Ascending aorta (tissue), 2 donors: ENCODE measurements at places on chromosomes 4 and X. TPM values are rescaled to one million over a fixed set of nuclear protein-coding genes. Genes with fewer than 3 reads are reported as not detected.

PPP2R2C gene
- total RNA-seq: 2.2 TPM

ENOPH1 gene
- 5.4 TPM for total RNA-seq

RAB9A gene
- 1.5 TPM for total RNA-seq

PPP4R3C gene
- total RNA-seq: not detected

RHOH gene
- total RNA-seq: not detected

SPANXA1 gene
- total RNA-seq: not detected

RIPPLY1 gene
- not detected for total RNA-seq

EIF2S3 gene
- total RNA-seq: 60.7 TPM
